Stimulated activated CD8-positive, alpha-beta memory T cell treated with anti-CD3 and anti-CD28 coated beads, Interleukin-4, amount 100 ng/mL, for 24 hours (primary cell): ENCODE measurements at places on chromosomes 2 and 18.

DNA sequence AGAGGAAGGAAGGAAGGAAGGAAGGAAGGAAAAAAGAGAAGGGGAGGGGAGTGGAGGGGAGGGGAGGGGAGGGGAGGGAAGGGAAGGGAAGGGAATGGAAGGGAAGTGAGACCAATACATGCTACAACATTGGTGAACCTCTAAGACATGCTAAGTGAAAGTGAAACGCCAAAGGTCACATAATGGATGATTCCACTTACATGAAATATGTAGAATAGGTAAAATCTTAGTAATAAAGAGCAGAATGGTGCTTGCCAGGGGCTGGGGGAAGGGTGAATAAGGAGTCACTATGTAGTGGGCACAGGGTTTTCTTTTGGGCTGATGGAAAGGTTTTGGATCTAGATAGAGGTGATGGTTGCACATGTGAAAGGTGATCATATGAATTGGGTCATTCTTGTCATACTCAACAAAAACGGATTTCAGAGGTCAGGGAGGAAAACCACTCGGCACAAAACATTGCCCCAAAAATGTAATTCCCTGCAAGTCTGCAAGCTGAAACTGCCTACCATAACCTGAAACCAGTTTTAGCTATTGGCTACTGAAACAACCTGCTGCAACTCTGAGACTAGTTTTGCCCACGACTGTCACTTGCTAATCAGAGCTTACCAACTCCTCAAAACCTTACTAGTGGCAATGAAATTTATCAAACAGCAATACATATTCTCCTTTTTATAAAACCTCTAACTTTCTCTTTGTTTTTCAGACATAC is 59.2 kb downstream of the CCDC141 start:
- no peak for DNase-seq

- DNase-seq = no peak
Measured at GRCh38 chr2:63378589-63378988, 209.7 kb downstream of the WDPCP start.

- DNase-seq = no peak
Measured at GRCh38 chr2:105541189-105542050, 142.6 kb upstream of the FHL2 start.

DNA sequence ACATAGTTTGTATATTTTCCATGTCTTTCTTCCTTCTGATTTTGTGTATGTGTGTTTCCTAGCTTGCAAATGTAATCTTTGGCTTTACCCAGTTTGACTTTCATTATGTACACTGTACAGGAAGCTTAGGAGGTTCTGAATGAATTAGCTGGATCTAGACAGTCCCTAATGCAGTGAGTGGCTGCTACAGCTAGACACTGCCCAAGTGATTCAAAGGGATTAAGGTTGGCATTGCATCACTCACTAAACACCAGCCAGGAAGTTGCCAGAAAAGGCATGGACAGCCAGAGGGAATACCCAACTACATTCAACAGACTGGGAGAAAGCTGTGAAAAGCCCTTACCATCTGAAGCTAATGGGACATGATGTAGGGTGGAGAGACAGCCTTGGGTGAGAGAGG is 316.0 kb upstream of the MEX3C start:
- no peak for DNase-seq

DNA sequence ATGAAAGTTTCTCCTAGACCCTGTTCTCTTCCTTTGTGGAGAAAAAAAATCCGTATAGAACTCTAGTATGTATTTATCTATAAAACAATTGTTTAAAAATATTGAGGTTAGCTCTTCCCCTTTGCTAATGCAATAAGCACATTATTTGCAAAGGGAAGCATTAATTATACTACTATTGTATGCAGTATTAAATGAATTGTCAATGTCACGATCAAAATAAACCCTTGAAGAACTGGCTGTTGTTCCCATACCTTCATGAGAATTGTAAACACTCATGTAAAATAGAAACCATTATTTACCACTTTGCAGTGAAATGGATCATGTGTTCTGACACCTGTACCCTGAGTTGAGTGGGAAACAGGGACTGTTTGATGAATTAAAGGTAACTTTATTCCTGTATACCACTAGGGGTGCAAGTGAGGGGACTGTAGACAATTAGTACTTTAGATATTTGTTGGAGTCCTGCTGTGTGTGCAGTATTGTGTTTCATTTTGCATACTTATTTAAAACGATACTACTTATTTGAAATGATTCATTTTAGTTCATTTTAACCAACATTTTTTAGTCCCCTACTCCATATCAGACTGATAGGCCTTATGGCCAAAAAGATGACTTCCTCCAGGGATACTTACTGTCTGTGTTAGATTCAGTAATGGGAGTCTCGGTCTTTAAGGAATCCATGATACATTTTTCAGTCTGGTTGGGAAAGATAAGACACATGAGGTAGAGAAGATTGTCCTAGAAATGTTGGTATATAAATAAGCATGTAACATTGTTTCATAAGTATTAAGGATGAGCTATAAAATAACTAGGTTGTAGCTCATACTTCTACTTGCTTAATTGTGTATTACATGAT is 7.9 kb downstream of the PKP4 start:
- no peak for DNase-seq

- DNase-seq = no peak
Measured at GRCh38 chr2:38581193-38582147, 21.3 kb downstream of the HNRNPLL start.

DNA sequence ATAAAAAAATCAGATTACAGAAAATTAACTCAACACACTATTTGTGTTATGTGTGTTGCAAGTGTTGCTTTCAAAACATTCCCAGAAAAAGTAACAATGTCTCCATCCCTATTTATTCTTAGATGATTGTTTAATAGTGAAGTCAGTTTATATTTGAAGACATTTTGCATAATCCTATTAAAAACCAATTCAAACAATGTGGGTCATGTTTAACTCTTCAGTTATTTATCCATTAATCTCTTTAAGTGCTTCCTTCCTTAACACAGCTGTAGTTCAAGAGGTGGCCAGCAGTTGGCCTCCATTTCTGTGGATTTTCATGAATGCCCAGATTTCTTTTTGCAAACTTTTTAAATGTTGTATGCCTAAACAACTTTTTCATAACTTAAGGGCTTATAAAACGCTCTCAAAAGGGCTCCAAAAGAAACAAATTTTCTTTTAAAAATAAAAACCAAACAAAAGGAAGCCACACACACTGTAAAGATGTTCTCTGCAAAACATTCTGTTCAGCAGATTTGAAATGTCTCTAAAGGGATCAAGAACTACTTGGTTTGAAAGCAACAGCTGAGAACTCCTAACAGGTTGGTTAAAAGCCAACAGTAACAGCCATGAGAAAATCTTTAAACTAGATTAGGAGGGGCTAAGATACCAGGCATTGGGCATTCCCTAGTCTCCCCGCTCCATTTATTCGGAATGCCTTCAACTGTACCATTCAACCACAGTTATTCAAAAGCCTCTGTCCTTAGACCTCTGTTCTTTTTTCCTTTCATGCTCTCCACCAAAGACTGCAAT is 71.5 kb downstream of the THADA start:
- no peak for DNase-seq
